NCI-H2081 (cell line): ENCODE measurements at places on chromosomes 7 and 10.

GRCh38 chr10:34813626-34814222, 1.4 kb downstream of the PARD3 start:
- DNase-seq = no peak

GRCh38 chr10:100148353-100149211, 37.2 kb downstream of the ERLIN1 start:
- no peak for DNase-seq

- DNase-seq = no peak
These were observed 49.0 kb downstream of the NDUFB2 start for GRCh38 chr7:140745266-140746058.

DNA sequence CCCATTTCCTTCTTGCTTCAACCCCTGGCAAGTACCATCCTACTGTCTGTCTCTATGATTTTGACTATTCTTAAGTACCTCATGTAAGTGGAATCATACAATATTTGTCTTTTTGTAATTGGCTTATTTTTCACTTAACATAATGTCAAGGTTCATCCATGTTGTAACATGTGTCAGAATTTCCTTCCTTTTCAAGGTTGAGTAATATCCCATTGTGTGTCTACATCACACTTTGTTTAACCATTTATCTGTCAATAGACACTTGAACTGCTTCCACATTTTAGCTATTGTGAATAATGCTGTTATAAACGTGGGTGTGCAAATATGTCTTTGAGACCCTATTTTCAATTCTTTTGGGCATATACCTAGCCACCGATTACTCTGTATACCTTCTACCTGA, 14.0 kb upstream of the CDK14 start:
- DNase-seq = no peak

- DNase-seq = no peak
These were observed 34.0 kb downstream of the CPXM2 start for GRCh38 chr10:123857616-123858015.

DNA sequence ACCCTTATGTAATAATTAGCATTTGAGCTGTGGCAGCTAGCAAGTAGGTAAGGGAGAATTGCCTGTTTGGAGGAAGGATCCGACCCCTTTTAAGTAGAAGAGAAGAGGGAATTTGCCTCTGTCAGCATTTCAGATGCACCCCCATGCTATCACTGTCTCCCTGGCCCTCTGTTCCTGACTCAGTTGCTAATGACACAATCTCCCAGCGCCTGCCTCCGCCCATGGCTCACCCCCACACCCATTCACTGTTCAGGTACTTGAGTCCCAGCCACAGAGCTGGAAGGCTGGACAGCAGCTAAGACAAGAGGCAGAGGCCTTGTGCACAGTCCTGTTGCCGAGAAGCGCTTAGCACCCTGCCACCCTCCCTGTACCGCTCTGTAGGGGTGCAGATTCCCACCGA, 512.3 kb upstream of the GALNT17 start:
- no peak for DNase-seq

- no peak for DNase-seq
These were observed 38.1 kb downstream of the TMEM130 start for GRCh38 chr7:98831641-98832221.
